Activated effector memory CD4-positive, alpha-beta T cell treated with anti-CD3 and anti-CD28 coated beads, Interleukin-2, amount 50 U/mL, for 16 hours (primary cell): ENCODE measurements at places on chromosomes 3 and 15.
A peak's percentile ranks its signal among the peaks of the same experiment; 100 is the strongest.

DNA sequence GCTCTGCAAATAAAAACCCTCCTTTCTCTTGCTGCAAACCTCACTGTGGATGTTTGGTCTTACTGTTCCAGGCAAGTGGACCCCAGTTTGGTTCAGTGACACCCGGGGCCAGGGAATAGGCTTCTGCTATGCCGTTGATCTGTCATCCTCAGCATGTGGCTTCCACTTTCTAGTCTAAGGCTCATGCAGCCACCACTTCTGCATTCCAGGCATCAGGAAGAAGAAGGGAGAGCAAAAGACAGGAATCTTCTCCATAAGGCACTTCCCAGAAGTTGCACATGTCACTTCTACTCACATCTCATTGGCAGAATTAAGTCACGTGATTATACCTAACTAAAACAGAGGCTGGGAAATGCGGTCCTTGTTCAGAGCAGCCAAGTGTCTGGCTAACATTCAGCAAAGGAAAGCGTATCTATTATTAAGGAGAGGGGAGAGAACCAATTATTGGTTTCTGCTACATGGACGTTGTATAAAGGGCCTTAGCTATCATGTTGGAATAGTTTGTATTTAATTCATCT lies 173.6 kb upstream of the PFN2 start:
- DNase-seq, result no peak

GRCh38 chr15:95655089-95655607 lies 675.4 kb upstream of the NR2F2 start:
- no peak for DNase-seq

GRCh38 chr3:50580683-50581458 lies 11.5 kb downstream of the HEMK1 start:
- no peak for DNase-seq

DNA sequence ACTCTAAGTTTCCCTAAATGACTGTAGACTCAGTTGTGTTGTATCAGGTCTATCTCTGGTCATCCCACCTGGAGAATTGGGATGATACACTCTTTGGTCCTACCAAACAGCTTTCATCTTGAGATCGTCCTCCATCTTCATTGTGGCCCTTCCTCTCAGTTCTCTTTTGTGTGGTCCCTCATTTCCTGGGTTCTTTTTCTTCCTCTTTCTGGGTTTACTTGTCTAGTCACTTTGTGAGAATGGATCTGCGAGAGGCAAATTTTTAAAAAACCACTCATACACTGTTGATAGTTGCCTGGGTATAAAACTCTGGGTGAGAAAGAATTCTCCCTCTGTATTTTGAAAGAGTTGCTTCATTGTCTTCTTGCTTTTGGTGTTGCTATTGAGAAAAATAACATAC lies 6.0 kb upstream of the AMOTL2 start:
- DNase-seq, result no peak

DNA sequence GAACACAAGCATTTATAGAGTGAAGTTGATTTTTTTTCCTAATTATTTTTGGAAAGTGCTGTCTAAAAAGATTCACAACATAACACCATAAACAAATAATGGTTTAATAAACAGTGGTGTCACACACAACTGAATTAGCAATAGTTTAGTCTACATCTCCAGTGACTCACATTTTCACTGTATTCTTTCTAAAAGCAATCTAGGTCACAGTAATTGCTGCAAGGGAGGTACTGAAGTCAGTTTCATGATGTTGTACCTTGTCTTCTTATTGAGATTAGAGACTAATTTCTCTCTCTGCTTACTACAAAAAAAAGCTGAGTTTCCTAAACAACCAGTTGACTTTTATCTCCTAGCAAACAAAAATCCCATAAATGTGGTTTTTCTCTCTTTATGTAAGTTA lies 29.6 kb downstream of the PLSCR4 start:
- DNase-seq, result no peak

DNA sequence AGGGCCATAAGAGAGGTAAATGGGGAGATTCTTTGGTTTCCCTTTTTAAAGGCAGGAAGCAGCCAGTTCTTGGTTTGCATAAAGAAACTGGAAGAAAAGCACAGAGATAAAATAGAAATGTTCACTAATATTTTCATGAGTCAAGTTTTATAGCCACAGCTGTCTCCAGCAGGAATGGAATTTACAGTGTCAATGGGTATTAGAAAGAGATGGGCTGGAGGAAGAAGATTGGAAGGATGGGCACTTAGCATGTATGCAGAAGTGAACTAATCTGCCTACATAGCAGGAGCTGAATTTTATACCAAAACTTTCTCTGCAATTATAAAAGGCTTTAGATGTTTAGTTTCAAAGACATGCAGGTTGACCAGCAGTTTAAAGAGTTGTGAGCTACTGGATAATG lies 521.9 kb upstream of the GOLIM4 start:
- DNase-seq, result no peak

- DNase-seq, result no peak
Observed at GRCh38 chr3:11810276-11810675, 36.4 kb downstream of the TAMM41 start.

GRCh38 chr3:70308760-70309159 lies 3.7 kb downstream of the MDFIC2 start:
- no peak for DNase-seq

GRCh38 chr3:37628711-37629301 lies 232.9 kb upstream of the CTDSPL start:
- no peak for DNase-seq

DNA sequence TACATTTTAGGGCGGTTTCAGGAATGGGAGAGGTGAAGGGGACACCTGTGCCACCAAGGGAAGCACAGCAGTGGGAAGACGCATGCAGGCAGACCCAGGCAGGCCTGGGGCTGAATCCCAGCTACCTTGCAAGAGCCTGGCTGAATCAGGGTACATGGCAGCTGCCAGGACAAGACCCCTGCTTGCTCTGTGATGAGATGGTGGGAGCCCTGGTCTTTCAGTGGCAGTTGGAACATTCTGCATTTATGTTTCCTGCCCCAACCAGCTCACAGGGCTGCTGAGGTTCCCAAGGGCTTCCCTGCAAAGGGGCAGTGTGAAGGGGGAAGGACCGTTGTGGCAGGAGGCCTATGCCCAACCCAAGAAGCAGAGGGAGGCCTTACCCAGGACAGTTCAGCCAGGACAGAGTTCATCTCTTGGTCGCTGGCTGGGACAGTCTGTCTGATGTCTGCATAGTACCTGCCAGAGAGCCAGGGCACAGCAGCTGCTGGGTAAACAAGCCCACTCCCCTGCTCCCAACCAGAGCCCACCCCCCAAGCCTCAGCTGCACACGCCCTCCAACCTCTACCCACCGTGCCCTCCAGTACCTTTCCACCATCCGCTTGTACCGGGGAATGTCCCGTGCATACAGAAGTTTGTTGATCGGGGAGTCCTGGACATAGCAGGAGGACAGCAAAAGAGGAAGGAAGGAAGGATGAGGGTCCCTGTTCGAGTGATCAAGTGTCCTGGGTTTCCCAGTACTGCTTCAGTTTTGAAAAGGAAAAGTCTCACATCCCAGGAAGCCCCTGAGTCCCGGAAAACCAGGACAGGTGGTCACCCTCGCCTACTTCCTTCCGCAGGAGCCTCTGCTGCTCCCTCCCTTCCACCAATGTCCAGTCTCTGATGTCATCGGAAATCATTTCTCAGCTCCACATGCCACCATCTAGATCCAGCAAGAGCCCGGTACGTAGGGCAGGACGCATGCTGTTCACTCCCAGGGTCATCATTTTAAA lies 23.1 kb downstream of the PLXNB1 start:
- DNase-seq, result peak; percentile 45

DNA sequence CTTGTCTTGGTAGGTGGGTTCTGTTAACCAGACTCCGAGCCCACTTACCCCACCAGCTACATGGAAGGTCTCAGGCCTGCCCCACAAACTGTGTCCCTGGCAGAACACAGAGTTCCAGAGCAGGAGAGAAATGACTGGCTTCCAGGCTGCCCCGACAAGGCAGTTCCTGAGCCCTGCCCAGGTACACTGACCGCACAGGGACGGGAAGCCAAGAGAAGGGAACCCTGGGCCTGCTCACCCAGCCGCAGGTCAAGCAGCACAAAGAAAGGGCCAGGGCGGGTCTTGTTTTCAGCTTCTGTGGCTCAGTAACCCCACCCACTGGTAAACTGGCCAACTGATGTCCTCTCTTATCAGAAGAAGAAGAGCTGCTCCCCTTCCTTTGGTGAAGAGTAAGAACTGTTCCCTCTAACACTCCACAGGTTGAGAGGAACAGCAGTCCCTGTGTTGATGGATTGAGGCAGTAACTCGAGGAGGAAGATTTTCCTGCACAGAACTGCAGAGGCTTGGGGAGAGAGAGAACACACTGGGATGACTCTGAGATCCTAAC lies 68.4 kb downstream of the CRTC3 start:
- DNase-seq, result no peak

GRCh38 chr3:185365291-185366073 lies 2.5 kb downstream of the MAP3K13 start:
- DNase-seq, result no peak

DNA sequence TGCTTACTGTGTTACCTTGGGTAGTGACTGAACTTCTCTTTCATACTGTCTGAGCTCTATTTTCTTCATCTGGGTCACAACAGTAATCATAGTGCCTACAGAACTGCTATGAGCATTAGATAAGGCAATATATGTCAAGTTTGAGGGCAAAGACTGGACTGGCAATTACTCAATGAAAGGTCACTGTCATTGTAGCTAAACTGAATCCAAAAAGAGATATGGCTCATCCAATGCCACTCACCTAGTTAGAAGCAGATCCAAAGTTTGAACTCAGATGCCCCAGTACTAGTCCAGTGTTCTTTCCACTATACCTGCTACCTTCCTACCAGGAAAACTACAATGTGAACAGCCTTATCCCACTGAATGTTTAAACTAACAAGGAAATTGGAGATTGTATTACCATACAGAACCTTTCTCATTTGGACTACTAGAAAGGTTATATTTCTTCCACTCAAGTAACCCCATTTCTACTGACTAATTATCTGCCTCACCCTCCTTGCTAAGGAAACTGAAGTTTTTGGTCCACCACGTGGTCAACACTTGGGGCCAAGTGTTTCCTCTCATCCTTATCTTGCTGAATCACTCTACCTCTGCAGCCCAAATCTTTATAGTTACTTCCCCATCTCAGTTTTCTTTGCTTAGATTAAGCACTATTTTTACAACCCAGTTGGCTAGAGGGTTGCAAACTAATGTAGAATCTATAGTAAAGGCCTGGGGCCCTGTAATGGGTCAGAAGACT lies 202.3 kb upstream of the LPP start:
- DNase-seq, result no peak

DNA sequence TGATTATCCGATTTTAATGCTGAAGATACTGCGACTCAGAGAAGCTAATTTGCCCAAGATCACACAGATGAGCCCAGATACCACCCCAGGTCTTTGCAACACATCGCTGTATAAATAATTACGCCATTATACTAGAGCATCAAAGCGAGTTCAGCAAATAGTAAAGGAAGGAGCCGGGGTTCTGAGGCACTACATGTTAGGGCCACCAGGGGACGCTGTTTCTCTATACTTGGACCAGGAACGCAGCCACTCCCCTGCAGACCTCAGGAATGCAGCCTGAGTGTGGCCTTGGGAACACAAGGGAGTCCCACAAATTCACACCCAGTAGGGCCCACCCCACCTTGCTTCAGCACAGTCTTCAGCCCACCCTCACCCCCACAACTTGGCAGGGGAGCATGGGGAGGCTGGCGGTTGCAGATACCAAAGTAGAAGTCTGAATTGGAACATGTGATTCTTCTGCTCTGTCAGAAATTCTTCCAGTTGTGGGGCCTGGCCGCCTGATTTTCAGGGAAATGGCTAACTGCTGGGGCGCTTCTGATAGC lies 57.8 kb upstream of the RYK start:
- DNase-seq, result peak; percentile 90

- no peak for DNase-seq
Observed at GRCh38 chr3:197103766-197104165, 74.1 kb upstream of the MELTF start.

DNA sequence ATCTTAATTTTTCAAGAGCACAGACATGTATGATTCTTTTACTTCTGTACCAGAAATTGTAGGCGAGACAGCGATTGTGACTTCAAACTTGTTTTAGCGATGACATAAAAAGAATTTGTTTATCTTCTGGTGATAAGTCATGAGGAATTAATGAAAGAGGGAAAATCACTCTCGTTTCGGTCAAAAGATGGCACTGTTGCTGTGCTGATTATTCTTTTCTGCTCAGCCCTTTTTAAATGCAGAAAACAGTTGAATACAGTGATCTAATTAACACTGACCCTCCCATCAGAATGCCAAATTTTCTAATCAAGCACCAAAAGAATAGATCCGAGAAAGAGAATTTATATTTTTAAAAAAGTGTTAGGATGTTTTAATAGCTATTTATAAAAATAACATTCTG lies 52.6 kb downstream of the NSUN3 start:
- no peak for DNase-seq

GRCh38 chr15:47769166-47769565 lies 51.9 kb downstream of the SEMA6D start:
- no peak for DNase-seq

DNA sequence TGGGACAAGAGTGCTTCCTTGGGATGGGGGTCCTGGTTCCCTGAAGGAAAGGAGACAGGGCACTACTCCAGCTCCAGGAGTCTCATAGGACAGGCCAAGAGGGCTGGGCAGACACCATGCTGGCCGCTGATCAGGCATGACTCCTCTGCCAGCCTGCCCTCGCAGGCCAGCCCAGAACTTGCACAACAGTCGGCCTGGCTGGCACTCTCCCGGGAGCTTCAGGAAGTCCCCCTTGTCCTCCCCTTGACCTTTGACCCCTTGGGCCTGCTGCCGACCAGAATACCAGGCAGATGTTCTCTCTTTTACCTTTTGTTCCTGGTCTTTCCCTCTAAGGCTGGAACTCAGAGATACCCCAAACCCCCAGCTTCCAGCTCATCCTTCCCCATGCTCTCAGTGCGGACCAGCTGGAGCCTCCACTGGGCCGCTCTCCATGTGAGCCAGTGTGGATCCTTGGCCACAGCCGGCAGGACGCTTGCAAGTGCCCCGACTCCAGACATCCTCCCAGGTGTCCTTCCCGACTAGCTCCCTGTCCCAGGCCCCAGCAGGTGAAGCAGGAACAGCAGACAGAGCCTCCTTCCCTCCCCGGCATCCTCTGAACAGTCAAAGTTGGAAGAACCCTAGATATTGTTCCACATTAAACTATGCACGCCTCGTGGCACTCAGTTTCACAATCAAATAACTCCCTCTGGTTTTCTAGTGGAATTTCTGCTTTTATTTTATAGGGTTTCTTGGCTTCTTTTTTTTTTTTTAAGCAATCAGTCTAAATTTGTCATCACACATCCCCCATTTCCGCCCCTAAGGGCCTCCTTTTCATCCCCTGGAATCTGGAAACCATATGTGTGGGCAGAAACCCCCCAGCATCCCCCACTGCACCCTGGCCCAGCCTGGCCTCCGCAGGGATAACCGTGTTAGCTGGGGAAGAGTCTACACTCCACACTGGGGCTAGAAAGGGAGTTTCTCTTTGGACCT lies 15.7 kb downstream of the VPS18 start:
- no peak for DNase-seq
